ENCODE measurements at places on chromosomes 7 and 10.

DNA sequence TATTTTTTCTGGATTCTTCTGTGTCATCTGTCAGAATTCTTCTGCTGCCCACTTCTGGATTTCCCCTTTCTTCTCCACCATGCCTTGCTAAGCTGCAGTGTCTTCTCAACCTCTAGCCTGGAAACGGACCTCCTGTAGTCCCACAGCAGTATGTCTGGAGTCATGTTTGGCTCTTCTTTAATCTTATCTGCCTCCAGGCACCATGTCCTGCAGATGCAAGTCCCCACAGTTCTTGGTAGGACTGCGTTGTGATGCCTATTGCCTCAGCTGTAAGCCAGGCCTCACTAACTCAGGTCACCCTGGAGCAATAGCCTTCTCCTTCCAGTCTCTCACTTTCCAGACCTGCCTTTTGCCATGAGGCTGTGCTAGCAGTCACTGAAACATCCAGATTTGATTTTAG lies 268.3 kb downstream of the POM121L12 start:
- no peak for DNase-seq

DNA sequence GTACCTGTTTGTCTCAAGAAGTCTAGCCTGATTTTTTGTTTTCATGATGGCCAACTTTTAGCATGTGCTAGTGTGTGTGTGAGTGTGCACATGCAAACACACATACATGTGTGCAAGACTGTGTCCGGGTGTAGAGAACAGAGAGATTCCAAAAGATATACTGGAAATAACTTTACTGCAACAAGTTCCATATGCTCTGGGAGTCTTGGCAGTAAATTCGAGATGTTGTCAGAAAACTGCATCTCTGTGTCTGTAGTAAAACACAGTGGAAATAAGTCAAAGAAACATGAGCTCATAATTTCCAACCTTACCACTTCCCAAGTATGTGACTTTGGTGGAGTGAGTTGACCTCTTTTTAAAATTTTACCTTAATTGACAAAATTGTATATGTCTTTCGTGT lies 950.8 kb upstream of the C7orf33 start:
- no peak for DNase-seq

DNA sequence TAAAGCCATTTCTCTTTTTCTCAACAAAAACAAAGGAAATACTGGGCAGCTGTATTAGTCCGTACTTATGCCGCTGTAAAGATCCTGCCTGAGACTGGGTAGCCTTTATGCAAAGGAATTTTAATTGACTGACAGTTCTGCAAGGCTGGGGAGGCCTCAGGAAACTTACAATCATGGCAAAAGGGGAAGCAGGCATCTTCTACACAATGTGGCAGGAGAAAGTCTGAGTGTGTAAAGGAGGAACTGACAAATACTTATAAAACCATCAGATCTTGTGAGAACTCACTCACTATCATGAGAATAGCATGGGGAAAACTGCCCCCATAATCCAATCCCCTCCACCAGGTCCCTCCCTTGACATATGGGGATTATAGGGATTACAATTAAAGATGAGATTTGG lies 264.3 kb downstream of the SEMA3A start:
- DNase-seq: no peak

- DNase-seq: no peak
Measured at GRCh38 chr7:41975849-41976248, 261.2 kb downstream of the GLI3 start.

DNA sequence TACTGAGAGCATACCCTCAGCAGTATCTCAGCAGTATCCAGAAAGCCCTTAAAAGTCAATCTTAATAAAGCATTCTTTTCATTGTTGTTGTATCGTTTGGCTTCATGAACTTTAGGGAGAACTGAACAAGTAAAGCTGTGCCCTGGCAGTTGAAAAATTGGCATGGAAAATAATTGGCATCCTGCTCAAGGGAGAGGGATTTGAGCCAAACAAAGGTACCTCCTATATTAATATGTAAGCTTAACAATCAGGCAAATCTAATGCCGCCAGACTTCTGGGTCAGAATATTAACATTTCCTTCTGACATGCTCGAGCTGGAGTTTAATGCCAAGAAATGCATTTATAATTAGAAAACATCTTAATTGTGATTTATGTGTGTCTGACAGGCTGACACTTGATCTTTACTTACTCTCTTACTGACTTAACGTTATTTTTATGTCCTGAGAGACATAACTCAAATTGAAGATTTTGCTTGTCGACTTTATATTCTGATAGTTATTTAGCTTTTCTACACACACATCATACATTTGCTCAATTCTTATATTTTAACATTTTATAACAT lies 42.1 kb upstream of the PCDH15 start:
- DNase-seq: no peak

- DNase-seq: no peak
Measured at GRCh38 chr10:30413996-30414576, 19.9 kb upstream of the MAP3K8 start.

DNA sequence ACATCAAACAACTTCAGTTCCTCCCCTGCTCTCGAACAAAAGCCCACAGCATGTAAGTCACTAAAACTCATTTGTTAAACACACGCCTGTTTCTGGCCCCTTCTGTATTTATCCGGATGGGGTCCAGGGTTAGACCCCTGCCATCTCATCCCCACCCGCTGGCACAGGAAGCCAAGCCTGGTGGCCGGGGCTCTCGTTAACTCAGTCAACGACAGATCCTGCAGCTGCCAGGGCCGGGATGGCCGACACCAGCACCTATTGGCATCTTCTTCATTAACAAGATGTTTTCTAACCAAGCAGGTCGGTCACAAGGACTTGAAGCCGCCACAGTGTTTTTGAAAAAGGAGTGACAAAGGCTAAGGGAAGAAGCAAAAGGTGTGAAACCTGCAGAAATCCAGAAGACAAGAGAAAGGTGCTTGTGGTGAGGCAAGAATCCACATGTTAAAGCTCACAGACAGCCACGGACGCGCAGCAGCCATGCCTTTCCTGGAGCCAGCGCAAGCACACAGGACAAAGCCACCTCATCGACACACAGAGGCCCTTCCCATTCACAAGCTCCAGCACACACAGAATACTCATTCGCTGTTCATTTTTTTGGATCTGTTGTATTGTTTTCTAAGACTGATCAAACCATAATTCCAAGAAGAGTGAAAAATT lies 202.7 kb downstream of the DIP2C start:
- no peak for DNase-seq

GRCh38 chr10:124353896-124354295 lies 64.8 kb downstream of the OAT start:
- no peak for DNase-seq

Measured in stimulated activated CD8-positive, alpha-beta memory T cell treated with anti-CD3 and anti-CD28 coated beads, Interleukin-2, amount 100 ng/mL, for 1 hour (primary cell).